ENCODE measurements at places on chromosomes 1 and 21. TPM values are rescaled to one million over a fixed set of nuclear protein-coding genes. Genes with fewer than 3 reads are reported as not detected.

ETV3L gene
- not detected for total RNA-seq

TNFRSF8 gene
- total RNA-seq, result 0.32 TPM

SPTA1 gene
- 0.14 TPM for total RNA-seq

PIGR gene
- total RNA-seq, result not detected

DNA sequence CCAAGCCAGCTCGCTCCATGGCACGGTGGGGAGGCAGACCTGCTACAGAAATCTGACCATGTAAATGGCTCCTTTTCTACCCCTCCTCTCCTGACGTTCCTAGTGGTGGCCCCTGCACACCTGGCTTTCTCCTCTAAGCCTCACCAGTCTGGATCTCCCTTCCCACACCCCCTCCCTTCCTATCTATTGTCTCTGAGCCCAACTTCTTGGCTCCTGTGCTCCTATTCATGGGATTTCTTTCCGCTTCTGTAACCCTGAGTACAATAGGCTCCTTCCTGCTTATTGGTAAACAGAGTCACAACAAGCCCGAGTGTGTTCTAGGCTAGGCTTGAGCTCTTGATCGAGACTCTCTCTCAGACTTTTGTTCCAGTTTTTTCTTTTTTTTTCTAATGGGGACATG, 17.6 kb downstream of the OPTC start:
- DNase-seq, result peak; percentile 64

GRCh38 chr1:40939320-40940059, 40.0 kb upstream of the CTPS1 start:
- DNase-seq, result no peak

DNA sequence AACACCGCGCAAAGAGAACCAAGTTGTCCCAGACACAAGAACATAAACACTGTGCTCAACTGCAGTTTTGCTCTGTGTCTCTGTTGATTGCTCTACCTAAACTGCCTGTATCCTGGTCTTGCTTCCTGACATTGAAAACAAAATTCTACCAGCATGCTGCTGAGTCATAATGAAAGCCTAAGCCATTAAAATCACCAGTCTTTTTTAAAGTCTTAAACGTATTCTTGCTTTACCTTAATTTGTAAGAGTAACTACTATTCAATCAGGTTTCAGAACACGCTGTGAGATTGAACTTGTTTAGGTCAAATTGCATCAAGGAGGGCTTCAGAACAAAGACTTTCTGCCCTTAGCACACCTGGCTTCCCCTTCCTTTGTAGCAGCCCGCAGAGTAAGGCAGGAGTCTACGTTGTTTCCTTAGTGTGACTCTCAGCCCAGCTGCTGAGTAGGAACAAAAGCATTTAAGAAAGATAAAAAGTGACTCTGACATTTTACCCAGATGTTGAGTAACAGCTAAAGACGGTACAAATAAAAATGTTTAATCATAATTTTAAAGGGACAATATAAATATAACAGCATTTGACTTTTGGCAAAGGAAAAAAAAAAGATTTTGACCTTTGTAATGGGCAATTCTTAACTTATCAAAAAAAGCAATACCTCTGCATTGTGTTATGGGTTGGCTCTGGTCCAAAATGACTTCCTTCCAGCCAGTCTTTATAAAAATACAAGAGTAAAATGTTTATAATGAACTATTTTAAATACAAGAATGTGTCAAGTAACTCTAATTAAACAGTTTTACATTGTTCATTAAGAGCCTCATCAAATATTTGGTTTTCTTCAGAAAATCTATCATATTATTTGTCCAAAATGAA, 186.9 kb upstream of the ADGRL4 start:
- peak; percentile 80 for DNase-seq

DNA sequence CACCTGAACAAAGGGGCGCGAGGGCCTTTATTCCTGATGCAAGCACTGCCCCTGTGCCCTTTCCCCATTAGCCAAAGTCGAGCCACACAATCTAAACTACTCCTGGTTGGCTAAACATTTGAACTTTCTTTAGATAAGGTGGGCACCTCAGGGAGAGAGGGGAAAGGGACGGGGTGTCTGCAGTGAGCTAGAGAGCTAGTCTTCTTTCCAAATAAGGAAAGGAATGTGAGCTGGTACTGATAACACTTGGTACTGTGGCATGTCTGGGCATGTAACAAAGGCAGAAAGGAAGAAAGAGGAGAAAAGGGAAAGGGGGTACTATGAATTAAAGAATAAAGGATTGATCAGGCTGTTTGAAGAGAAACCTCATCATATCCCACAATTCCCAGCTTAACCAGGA, 62.8 kb downstream of the OVGP1 start:
- DNase-seq, result no peak

DNA sequence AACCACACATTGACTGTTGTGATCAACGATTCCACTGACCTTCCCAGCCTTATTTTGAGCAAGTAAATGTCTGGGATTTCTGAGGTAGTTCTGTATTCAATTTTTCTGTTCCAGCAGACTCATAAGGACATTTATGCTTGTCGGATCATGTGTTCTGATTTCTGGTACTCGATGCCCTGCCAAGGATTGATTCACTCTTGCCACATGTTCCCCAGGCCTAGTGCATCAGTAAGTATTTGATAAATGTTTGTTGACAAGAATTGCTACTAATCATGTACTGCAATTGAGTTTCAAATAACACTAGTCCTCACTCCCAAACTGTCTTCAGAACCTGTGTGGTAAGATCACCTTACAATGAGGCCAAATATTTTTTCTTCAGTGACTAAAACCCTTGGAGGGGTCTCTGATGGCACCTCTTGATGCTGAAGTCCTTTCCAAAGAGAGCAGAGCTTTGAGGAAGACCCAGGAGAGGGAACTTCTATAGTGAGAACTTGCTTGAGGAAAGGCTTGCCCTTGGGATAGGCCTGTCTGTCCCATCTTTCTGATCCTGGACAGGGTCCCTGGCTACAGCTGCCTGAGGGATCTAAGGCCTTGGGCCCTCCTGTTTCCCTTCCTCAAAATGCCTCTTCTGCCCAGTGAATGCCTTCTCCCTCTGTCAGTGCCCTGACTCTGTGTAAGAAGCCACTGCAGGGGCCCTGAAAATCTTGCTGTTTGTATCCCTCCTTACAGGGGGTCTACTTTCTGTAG, 115.8 kb upstream of the FAM78B start:
- no peak for DNase-seq

DNA sequence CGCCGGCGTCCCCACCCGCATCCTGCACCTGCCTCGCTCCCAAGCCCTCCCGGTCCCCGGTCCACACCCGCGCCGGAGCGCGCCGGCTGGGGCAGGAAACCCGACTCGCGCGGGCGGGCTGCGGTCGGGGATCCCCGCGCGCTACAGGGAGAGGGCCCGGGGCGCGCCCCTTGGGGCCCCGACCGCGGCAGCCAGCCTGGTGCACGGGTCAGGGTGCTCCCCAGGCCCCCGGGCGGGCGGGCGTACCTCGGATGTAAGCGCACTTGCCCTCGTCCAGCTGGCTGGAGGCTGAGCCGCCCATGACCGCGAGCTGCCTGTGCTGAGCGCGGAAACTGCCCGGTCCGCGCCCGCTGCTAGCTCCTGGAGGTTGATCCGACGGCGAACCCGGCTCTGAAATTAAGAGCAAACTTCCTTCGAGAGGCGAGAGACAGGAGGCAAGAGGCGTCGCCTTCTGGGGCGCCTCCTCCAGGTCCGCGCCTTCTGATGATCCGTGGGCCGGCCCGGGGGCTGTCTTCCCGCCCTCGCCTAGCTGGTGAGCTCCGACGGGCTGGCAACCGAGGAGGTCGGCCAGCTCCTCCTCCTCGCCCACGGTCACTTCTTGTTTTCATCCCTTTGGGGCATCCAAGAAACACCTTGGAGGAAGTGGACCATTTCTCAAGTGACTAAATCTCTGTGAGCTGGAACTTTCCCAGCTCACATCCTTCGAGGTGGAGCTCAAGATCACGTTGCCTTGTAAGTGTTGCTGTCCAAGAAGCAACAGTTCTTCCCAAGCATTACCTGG, at the start of gene NIBAN1:
TSS of gene NIBAN1 (minus strand) at position 453 of the 781 bp plus-strand sequence. CDS start at position 301, 152 bp downstream.
- no peak for DNase-seq

DNA sequence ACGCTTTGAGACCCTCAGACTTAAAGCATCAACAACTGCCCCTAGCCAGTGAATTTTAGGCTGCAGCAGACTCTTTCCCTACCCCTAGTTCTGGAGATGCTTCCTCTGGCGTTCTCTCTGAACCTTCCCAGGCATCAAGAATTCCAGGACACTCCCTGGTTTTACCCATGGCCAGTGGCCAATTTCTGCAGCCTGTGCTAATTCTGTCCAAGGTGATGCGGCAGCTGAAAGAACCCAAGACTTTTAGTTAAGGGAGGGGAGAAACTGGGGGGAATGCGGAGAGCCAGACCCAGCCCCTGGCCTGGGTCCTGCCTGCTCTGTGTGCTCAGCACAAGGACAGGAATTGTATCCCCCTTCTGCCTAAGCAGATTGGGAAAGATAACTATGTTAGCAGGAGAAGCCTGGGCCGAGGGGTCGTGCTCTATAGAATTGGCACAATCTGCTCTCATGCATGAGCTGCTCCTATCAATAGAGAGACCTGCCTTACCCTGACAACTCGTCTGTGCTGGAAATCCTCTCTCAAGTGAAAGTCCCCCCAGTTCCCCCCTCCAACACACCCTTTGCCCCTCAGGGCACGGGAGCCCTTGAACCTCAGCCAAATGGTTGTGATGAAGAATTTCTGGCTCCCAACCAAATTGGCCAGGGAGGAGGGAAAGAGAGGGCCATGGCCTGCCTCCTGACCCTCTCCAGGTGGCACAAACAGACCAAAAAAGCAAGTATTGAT, 5.4 kb upstream of the GJA8 start:
- no peak for DNase-seq

DNA sequence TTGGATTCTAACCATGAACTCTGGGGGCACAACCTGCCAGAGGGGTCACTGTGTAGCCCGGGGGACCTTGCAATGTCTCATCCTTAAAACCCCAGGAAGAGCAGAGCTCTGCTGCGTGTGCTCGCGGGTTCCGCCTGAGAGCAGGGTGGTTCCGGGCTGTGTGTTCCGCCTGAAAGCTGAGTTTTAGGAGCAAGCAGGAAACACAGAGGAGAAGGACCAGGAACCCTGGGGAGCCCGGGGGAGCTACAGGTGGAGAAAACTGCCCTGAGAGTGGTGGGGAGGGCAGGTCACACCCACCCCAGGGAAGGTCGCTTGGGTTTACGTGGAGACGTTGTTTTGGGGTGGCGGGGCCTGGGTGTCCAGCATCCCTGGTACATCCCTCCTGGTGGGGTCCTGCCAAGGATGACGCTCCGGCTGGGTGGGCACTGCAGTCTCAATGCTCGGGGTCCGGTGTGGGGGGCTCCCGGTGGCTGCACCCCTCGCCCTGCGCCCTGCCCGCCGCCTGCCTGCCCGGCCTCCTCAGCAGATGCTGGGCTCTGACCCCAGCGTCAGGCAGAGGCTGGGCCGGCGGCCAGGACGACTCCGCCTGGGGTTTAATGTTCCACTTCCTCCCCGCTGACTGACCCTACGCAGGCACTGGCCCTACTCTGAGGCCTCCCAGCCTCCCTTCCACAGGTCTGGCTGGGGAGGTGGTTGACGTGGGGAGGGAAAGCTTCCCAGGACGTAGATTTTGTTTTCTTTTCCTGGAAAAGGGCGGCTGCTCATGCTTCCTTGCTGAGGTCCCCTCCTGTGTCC, 17.3 kb upstream of the C1orf159 start:
- no peak for DNase-seq
